ENCODE measurements at places on chromosomes 11 and 22.

DNA sequence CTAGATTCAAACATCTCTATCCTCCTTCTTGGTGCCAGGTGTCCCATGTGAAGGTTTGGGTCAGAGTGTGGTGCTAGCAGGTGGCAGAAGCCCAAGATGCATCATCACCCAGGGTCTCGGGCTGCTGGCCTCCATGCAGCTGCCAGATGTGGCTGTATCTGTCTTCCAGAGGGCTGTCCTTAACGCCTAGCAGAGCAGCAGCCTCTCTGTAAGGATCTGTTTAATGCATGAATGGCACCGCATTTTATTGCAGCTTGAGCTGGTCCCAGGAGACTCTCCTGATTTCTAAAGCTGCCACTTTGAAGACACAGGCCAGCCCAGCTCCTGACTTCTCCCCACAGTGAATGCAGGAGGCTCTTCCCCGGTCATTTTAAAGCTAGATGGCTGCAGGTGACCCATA lies 26.3 kb downstream of the SLC1A2 start:
- DNase-seq = no peak

DNA sequence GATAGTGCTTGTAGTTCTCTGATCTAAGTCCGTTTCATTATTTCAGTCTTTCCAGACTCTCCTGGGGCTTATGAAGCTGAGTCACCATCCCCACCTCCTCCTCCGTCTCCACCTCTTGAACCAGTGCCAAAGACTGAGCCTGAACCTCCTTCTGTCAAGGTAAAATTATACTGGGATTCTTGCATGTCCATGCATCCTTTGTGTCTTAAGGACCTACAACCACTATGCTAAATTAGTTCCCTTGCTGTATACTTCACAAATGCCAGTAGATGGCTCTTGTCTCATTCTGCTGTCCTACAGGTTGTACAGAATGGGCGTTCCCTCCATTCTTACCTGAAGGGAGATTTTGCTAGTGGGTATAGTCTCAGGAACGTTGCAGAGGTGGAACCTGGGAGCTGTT lies 42.2 kb downstream of the POLD3 start:
- DNase-seq = no peak

DNA sequence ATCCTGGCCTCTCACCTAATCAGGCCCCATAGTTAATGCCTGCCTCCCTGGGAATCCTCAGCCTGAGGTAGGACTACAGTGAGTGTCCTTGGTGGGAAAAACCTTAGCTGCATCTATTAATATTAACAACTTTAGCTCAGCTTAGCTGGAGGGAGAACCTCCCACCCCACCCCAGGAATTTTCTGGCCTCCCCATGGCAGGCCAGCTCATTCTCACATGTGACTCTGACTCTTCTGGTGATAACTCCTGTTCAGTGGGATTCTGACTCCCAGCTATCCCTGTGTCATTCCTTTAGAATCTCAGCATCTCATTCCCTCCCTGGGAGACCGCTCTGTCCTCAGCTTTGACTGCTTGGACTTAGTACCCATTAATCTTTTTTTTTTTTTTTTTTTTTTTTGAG lies 14.5 kb downstream of the ART5 start:
- DNase-seq = peak; percentile 22

GRCh38 chr22:37259540-37260029 lies 15.5 kb upstream of the RAC2 start:
- DNase-seq = peak; percentile 11

- no peak for DNase-seq
Measured at GRCh38 chr11:110176366-110177085, 83.3 kb downstream of the ZC3H12C start.
